ENCODE measurements at places on chromosomes 11 and 22. TPM values are rescaled to one million over a fixed set of nuclear protein-coding genes. Genes with fewer than 3 reads are reported as not detected.

- H3K4me3 ChIP-seq: no peak overlapping the region
- H3K27ac ChIP-seq: no peak overlapping the region
- no peaks in the 10 kb centered on the region for H3K36me3 ChIP-seq
These were observed 774.4 kb upstream of the CHORDC1 start for GRCh38 chr11:90997241-90997640.

- DNase-seq: no peak
- peaks cover 4% of the 10 kb centered on the region for H3K4me1 ChIP-seq
- H3K4me3 ChIP-seq: no peak overlapping the region
These were observed 155.1 kb downstream of the TENM4 start for GRCh38 chr11:79285756-79286155.

DNA sequence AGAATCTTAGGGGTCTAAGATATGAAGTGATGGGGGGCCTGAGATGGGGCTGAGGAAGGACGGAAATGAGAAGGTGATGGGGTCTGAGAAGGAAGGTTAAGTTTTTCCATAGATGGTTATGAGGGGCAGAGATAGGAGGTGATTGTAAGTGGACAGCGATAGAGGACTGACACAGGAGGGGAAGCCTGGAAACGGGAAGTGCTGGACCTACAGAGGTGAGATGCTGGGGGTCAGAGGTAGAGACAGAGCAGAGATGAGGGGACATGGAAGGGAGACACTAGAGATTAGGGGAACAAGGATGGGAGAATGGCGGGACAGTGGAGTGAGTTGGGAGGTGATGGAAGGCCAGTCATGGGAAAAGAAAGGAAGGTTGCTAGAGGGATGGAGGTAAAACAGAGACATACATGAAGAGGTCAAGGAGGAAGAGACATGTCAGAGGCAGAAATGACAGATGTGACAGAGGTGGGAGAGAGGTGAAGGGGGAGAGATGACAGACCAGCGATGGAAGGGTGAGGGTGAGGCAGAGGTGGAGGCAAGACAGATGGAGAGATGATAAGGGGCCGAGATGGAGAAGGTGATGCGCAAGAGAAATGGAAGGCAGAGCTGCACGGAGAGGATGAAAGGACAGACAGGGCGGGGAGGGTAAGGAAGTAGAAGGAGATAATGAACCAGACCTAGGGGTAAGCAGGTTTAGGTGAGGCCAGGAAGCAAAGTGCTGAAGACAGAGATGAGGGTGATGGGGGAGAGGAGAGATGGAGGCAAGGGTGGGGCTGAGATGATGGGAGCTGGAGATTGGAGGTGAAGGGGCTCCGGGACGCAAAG lies 50.8 kb downstream of the SLC22A12 start:
- no peak overlapping the region for H3K27ac ChIP-seq
- H3K27me3 ChIP-seq: peaks cover 4% of the 10 kb centered on the region
- no peaks in the 10 kb centered on the region for H3K36me3 ChIP-seq
- no peak overlapping the region for H3K4me3 ChIP-seq
- peaks cover 26% of the 10 kb centered on the region for H3K4me1 ChIP-seq
- DNase-seq: no peak

Gene GUCY1A2
- total RNA-seq: 2.4 TPM

Gene RFPL2
- total RNA-seq: not detected

Measured in thyroid gland (tissue), 4 donors.